Cerebellar nuclear complex (tissue), 1 donor: ENCODE measurements at places on chromosomes 13 and 19.

DNA sequence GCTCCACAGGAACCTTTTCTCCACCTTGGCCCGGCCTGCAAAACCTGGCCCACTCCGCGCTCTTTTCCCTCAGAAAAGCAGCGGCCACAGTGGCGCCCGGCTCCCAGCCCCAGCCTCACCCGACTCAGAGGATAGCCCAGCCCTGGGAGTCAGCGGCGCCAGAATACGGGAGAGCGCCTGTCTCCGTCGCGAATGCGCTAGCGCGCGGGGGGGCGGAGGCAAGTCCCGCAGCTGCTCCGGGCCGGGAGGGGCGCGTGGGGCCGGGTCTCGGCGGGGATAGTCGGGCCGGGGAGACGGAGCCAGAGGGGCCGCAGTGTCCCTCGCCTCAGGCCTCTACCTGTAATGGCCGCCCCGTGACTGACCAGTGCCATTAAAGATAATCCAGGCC, at the start of gene ZFP30:
Gene ZFP30, minus strand, starts transcription at position 165 of the 388 bp plus-strand sequence. CDS start 7,643 bp downstream, outside the sequence.
- peak; percentile 52 for DNase-seq

DNA sequence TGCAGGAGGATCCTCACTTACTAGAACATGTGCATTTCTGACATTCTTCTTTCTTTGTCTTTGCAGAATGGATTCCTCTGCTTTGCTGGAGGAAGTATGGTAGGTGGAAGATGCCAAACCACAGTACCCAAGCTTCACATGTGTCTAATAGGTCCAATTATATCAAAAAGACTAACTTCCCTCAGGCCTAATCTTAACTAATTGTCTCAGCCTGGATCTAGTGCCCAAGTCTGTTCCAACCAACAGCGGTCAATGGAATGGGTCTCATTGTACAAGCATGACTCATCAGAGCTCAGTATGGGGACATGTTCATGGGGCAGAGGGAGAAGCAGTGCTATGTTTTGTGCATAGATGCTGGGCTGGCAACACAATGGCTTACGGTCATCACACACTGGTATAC, 81.6 kb upstream of the CSNK1A1L start:
- no peak for DNase-seq

DNA sequence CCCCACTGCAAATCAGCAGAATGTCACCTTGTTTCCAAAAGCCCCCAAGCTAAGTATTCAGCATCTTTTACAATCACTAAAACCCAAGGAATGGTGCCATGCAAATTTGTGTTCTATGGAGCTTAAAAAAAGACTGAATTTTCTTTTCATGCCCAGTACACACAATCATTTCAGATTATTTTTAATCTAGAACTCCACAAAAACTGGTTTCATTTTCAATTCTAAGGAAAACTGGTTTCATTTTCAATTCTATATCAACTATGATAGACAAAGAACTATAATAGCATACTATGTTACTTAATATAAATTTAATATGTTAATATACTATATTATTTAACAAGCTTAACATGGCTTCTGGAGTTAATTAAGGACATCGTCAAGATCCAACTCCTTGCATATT, 88.4 kb upstream of the DOCK9 start:
- DNase-seq: no peak

DNA sequence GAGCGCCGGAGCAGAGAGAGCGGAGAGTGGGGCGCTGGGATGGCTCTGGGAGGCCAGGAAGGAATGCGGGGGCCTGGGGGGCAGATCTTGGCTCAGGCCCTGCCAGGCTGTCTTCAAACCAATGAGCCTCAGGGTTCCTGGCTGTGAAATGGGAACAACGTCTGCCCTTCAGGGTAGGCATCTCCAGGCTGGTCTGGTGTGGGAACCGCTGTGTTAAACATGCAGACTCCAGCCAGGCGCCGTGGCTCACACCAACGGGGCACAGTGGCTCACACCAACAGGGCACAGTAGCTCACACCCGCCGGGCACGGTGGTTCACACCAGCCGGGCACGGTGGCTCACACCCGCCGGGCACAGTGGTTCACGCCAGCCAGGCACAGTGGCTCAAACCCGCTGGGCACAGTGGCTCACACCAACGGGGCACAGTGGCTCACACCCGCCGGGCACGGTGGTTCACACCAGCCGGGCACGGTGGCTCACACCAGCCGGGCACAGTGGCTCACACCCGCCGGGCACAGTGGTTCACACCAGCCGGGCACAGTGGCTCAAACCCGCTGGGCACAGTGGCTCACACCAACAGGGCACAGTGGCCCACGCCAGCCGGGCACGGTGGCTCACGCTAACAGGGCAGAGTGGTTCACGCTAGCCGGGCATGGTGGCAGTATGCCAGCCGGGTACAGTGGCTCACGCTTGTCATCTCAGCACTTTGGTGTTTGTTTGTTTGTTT, 40.1 kb downstream of the EFNA2 start:
- no peak for DNase-seq

GRCh38 chr13:94270556-94270955, 208.9 kb downstream of the DCT start:
- no peak for DNase-seq

GRCh38 chr19:33558856-33559255, 37.3 kb upstream of the PEPD start:
- no peak for DNase-seq

DNA sequence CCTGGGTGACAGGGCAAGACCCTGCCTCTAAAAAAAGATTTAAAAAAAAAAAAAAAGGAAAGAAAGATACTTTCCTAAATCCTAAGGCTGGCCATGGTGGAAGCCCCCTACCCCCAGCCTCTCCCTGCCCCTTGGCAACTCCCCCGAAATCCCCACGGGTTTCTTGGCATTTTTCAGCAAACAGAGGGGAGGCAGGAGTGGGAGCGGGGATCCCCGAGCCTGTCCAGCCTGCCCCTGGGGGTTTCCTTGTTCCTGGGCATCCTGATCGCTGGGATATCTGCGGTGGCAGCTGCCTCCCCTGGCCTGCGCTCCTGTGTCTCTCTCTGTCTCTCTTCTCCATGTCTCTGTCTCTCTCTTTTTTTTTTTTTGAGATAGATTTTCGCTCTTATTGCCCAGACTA, 3.4 kb upstream of the EBI3 start:
- DNase-seq: no peak

DNA sequence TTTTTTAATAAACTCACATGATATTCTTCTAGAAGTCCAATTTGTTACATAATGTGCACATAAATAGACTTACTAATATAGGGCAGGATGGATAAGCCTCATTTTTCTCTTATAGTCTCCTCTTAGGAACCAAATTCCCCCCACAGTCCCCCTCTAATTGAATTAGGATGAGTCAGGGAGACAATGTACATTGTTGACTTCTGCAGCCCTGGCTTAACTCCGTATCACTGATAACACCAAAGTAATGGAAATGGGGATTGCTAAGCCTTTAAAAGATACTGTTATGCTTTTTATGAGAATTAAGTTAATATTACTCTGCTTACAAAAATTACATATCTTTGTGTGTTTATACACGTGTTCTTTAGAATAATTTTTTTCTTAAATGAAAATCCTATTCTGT, 5.1 kb upstream of the PCDH9 start:
- DNase-seq: no peak

DNA sequence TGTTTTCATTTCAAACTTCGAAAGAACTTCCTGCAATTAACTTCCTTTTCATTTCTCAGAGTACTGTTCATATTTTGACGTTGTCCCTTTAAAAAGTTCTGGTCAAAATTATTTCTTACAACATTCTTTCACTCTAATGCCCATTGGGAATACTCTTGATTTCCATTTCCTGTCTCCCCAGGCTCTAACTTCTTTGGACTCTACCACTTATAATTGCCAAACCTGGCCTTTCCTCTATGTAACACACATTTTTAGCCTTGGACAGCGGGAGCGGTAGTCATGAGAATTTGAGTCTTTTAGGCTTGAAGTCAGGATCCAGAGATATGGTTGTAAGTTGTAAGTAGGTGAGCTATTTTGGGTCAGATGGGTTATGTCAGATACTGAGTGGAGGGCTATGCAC, 163.5 kb upstream of the SPRY2 start:
- DNase-seq: no peak

- no peak for DNase-seq
These were observed 577 bp downstream of the ZNF181 start for GRCh38 chr19:34734537-34735103.

DNA sequence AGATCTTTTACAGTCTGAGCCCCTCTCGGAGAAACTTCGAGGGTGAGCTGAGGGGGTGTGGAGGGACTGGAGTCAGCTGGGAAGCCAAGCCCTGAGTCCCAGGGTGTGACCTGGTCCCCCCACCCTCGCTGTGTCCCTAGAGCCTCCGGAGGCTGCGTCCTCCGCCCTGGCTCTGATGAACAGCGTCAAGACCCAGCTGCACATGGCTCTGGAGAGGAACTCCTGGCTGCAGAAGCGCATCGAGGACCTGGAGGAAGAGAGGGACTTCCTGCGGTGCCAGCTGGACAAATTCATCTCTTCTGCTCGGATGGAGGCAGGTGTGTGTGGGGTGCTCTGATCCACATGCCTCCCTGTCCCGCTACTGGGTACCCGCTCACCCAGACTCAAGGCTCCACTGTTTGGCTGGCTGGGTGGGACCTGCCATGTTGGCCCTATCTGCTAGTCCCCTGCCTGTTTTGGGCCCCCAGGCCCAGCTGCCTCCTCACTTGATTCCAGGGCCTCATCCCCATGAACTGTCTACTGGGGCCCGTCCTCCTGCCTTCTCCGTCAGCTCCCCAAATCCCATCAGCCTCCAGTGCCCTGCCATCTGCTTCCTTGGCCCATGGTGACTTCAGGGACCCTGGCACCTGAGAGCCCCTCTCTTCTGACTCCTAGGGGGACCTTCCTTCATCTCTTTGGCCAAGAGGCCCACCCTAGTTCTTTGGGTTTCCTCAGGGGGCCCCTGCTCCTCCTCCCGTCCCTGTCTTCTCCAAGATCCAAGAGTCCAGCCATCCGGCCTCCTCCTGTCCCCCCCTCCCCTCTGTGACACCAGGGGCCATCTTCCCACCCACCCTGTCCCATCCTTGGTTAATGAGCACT, 1.5 kb downstream of the CCDC106 start:
- DNase-seq: no peak
